ENCODE measurements at places on chromosomes 2 and 18. TPM values are rescaled to one million over a fixed set of nuclear protein-coding genes. Genes with fewer than 3 reads are reported as not detected.

The HOXD13 gene
- total RNA-seq, result not detected

The CTAGE1 gene
- total RNA-seq, result not detected

The ALPI gene
- not detected for total RNA-seq

The RNMT gene
- 26.0 TPM for total RNA-seq

The IGFBP5 gene
- total RNA-seq, result 451 TPM

The PPP1R1C gene
- total RNA-seq, result 0.40 TPM

The ONECUT2 gene
- 0.02 TPM for total RNA-seq

The ERLEC1 gene
- 24.3 TPM for total RNA-seq

The NFATC1 gene
- total RNA-seq, result 21.6 TPM

The SKA1 gene
- total RNA-seq, result not detected

The SIX2 gene
- 30.4 TPM for total RNA-seq

The MYO7B gene
- 0.28 TPM for total RNA-seq

The OR6B2 gene
- total RNA-seq, result not detected

- no peak for DNase-seq
These were observed 96.9 kb downstream of the PHLPP1 start for GRCh38 chr18:62812242-62812641.

DNA sequence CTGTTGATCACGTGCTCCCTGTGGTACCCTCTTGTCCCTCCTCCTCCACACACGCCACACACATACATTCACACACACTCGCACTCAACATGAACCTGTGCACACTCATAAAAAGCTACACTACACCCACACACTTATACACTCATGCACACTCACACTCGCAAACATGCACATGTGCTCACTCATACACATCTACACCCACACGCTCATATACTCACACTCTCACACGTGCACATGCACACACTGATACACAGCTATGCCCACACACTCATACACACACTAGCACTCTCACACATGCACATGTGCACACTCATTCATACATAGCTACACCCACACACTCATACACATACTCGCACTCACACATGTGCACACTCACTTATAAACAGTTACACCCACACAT, 113.6 kb downstream of the LRATD1 start:
- no peak for DNase-seq

DNA sequence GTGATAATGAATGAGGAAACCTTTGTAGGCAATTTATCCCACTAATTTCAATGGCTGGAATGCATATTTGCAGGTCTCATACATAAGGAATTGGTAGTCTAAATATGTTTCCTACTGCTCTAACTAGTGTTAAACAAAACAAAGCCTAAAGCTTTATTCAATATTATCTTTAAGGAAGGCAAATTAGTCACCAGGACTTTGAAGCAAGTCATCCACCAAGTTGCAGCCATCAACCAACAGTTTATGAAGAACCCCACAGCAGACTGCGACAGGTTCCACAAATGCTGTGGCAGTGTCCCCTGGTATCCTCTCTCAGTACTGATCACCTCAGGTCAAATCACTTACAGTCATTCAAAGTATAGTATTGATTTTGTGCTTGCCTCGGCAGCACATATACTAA, 181.5 kb upstream of the ZFP36L2 start:
- no peak for DNase-seq

DNA sequence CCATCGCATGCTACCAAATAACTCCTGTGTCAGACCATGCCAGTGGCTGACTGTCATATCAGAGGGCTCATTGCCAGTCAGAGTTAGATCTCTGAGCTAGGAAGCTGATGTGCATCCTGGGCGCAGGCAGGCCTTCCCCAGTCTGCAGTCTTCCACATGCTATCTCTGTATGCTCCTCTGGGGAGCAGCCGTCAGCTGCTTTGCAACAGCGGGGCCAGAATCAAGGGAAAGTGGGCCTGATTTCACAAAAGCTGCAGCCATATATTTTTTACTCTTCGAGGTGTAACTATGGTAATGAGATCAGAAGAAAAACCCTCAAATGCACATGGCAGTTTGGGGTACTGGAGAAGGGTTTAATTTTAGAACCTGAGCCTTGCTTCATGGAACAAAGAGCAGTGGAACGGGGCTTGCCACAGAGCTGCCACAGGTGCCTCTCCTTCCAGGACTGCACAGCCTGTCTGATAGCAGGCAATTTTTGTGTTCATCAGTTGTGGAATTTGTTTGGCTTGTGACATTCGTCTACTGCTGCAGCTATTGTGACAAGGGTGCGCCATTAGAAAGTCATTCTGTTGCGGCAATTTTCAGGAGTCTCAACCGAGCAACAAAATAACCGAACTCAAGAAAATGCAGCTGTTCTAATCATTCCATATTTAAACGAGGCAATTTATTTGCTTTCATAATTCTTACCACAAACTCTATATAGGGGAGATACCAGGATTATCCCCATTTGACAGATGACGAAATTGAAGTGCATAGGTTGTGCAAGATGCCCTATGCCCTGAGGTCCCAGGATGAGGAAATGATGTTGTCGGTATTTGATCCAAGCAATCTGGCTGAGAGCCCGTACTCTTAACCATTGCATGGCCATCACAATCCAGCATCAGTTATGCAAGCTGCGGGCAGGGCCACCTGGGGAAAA, 109.6 kb upstream of the CYRIA start:
- no peak for DNase-seq

- DNase-seq, result no peak
These were observed 8.7 kb upstream of the ACSL3 start for GRCh38 chr2:222851956-222852617.

- DNase-seq, result no peak
These were observed 62.2 kb downstream of the AGAP1 start for GRCh38 chr2:235556086-235556485.

GRCh38 chr2:144156736-144157640, 362.9 kb downstream of the ZEB2 start:
- no peak for DNase-seq

DNA sequence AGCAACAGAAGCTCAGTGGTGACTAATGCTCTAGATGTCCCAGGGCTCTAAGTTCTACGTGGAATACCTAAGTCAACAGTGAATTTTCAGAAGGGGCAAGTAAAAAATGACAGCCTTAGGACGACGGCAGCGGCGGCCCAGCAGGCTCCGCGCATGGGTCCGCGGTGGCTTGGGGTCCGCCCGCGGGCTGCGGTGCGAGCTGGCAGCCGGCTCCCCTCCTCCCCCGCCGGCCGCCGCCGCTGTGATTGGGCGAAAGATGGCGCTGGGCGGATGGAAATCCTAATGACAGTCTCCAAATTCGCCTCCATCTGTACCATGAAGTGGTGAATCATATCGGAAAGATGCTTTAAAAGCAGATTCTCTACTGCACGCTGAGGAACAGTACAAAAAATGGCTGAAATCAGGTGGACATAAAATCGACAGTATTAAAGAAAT, 74.7 kb downstream of the HNRNPLL start:
- peak; percentile 38 for DNase-seq

DNA sequence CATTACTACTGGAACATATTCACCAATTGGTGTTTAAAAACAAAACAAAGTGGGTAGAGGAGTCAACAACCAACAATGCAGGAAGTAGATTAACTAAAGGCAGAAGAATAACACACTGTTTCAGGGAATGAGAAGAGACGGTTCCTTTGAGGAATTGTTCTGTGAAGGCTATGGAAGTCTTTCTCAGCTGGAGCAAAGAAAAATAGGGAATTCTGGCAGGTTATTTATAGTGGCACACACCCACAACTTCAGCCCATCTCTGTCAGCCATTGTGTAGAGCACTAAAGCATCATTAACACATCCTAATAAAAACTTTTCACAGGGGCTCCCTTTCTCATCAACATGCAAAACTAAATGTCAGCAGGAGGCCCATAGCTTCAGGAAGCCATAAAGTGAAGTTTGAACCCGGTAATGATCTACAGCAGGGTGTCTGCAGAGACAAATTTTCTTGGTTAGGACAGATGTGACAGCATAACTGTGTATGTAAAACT, 113.6 kb downstream of the CDH2 start:
- no peak for DNase-seq

GRCh38 chr2:46548521-46549144, 69.3 kb downstream of the TMEM247 start:
- DNase-seq, result no peak

DNA sequence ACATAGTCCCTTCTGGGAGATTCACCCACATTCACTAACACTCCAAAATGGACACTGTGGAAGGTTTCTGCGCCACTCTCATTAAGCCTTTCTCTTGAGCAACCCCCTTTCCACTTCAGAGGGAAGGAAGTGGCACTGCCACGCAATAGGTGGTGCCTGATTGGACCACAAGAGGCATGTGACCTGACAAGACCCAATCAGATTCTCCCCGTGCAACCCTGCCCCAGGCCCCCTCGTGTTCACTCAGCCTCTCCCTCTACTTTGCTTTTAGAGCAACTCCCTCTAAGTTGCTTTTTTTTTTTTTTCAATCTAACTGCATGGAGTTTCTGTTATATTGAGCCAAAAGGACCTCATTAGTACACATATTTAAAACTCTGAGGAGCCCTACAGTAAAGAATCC, 158.0 kb downstream of the EN1 start:
- DNase-seq, result no peak

DNA sequence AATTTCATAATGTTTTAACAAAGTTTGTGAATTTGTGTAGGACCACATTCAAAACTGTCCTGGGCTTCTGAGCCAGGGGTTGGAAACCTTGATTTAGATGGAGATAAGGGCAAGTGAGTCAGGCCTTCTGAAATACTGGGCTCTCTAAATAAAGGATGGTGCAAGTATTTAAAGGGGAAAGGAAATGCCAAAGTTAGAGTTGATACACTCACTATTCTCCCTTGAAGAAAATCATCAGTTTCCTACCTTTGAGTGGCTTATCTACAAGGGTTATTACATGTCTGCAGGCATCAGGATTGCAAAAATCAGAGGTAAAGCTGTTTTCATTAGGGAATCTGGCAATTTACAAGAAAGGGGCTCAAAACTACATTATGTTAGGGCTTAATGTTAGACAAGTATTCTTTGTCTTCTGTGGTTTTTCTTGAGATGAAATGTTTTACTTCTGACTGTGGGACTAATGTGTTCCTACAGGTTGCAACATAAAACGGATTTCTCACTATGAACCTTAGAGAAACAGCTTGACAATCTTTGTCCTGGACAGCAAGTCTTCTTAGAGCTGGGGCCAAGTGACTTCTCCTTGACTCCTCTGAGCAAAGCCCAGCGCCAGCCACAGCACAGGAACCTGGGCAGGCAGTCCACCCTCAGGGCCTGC, 31.1 kb downstream of the RNU4ATAC start:
- DNase-seq, result no peak

GRCh38 chr18:9233771-9234440, 97.3 kb downstream of the ANKRD12 start:
- DNase-seq, result no peak

DNA sequence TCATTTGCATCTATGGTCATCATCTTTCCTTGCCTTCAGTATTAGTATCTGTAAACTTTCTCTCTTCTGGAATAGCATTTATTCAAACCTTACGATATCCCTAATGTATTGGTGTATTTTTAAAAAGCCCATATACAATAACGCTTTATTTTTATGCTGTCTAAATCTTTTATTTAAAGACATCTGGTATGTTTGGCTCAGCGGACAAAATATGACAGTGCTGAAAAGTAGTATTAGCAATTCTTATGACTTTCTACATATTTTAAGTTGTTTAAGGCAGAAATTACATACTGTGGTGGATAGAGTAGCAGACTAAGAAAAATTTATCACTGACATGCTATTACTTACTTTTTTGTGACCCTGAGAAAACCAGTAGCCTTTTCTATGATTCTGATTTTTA, 41.8 kb upstream of the SLC4A10 start:
- DNase-seq, result no peak

GRCh38 chr2:30482011-30482410, 35.0 kb downstream of the LCLAT1 start:
- no peak for DNase-seq

GRCh38 chr2:199588054-199588453, 130.3 kb upstream of the SATB2 start:
- DNase-seq, result no peak

DNA sequence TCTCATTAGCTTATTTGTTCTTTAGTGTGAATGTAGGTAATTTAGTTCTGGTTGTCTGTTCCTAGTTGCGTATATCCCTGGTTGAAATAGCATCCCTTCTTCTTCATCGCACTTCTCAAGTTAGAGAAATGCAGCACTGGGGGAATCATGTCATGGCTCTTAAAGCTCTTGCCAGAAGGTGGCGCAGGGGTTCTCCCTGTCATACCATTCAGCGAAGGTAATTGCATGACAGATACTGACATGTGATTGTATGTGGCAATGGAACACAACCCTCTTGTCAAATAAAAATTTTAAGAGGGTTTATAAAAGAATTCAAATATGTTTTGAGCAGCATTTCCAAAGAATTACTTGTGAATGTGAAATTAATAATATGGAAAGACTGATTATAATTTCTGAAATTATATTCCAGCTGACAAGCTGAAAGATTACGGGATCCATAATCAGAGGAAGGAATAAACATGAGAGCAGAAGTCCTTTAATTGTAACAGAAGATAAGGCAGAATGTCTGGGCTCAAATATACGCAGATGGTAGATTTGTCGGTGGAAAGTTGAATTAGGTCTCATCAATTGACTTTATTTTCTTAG, 411.7 kb downstream of the DSEL start:
- DNase-seq, result peak; percentile 37

- DNase-seq, result no peak
These were observed 142.7 kb upstream of the NFATC1 start for GRCh38 chr18:79252904-79253633.

- DNase-seq, result no peak
These were observed 19.9 kb downstream of the PTH2R start for GRCh38 chr2:208426412-208427045.

- DNase-seq, result no peak
These were observed 6.5 kb downstream of the RNF103 start for GRCh38 chr2:86617153-86617552.

DNA sequence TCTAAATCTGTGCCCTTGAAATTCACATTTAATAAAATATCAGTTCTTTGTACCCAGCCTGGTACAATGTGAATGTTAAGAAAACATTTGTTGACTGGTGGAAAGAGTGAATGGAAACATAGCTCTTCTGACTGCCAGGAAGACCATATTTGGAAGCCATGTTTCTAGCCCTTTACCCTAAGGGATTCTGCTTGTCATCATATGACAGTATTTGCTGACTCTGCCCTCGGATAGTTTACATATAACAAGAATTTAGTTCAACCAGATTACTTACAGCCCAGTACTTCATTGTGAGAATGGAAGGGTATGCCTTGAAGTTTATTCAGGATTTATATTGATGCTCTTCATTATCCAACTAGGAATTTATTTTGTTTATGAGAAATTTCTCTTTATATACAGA, 13.8 kb upstream of the KCNS3 start:
- no peak for DNase-seq

GRCh38 chr18:21074336-21075323, 37.0 kb downstream of the ROCK1 start:
- no peak for DNase-seq

- DNase-seq, result no peak
These were observed 124.7 kb upstream of the CAPN13 start for GRCh38 chr2:30931841-30932407.

GRCh38 chr2:132715386-132716351, 45.7 kb upstream of the LYPD1 start:
- no peak for DNase-seq
